ENCODE measurements at places on chromosomes 12 and 14. TPM values are rescaled to one million over a fixed set of nuclear protein-coding genes. Genes with fewer than 3 reads are reported as not detected.

- DNase-seq: no peak
Observed at GRCh38 chr12:38157274-38157932, 159.2 kb upstream of the ALG10B start.

SMIM41 gene
- 0.13 TPM for total RNA-seq

- DNase-seq: peak; percentile 82
Observed at GRCh38 chr12:91219511-91219910, 36.9 kb upstream of the DCN start.

KRT8 gene
- total RNA-seq: 309 TPM

DNA sequence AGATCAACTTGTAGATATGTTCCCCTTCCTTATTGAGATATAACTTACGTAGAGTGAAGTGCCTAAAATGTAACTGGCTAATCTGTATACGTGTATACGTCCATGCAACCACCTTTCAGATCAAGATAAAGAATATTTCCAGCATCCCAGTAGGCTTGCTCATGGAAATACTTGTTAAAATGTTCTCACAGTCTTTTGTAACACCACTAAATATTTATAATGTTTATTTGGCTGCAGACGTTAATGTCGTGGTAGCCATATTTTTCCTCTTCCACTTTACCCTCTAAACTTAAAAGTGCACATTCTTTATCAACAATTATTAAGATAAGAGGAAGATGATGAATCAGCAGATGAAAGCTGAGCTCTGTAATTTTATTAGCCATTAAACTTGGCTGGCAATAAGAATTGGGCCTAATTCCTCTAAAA is 447.4 kb downstream of the AEBP2 start:
- no peak for DNase-seq

NCOR2 gene
- 20.3 TPM for total RNA-seq

DNA sequence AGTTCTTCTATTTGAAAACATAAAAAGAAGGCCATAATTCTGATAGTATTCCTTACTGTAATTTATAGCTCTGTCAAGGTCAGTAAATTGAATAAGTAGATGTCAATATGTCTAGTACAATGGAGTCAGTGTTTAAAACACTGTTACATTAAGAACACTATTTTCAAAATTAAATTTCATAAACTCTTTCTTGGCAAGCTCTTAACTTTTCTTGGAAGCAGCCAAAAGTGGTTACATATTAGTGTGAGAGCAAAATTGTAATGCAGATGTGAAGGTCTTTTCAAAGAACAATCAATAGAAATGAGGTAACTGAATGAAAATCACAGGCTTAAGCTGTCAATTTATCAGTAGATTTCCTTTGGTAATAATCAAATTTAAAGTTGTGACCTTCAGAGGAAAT is 722.4 kb upstream of the NOVA1 start:
- DNase-seq: no peak

GDF3 gene
- not detected for total RNA-seq

- DNase-seq: no peak
Observed at GRCh38 chr12:98319716-98320425, 195.5 kb upstream of the TMPO start.

RTL1 gene
- total RNA-seq: not detected

RNASE3 gene
- not detected for total RNA-seq

- no peak for DNase-seq
Observed at GRCh38 chr12:27273114-27273513, 29.0 kb downstream of the STK38L start.
